OCI-LY7 (cell line): ENCODE measurements at places on chromosomes 11 and 22.
A peak's percentile ranks its signal among the peaks of the same experiment; 100 is the strongest.

DNA sequence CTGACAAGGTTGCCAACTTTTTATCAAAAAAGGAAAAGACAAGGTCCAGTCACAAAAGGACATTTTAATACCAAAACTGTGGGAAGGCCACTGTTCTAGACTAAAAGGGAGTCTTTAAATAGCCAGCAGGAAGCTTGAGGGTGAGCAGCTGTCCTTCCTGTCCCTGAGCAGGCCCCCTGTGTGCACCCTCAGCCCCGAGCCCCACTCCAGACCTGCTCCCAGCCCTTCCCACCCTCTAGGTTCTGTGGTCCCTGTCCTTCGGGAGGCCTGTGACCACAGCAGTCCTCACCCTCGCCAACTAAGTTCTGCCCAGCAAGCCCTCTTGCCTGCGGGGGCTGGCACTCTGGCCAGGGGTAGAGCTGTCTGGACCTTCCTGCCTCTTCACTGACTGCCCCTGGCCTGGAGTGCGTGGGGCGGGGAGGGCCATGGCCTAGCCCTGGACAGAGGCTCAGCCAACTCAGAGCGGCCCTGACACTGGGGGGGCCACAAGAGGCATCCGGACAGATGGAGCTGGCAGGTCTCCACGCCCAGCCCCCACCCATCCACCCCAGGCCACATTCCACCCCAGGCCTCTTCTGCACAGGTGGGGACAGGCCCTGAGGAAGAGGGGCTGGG lies 1.6 kb upstream of the PLXNB2 start:
- no peak for DNase-seq

- no peak for DNase-seq
These were observed 121.6 kb downstream of the BUD13 start for GRCh38 chr11:116651098-116651736.

GRCh38 chr22:43078522-43078921 lies 10.7 kb downstream of the TTLL1 start:
- no peak for DNase-seq

DNA sequence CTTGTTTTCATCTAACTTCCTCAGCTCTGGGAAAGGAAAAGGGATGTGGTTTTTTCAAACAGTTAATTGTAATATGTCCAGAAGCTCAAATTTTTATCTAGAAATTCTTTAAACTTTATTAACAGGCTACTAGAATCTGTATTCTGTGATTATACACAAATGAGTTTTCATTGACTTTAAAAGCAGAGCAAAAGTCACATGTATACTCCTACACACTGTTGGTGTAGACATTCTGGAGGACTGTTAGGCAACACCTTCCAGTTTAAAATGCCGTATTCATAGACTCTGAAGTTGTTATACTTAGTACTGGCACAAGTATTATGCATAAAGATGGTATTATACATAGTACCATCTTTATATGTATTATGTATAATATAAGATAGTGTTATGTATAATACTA lies 64.9 kb downstream of the SPECC1L start:
- no peak for DNase-seq

GRCh38 chr22:19756288-19757128 lies 4.1 kb upstream of the TBX1 start:
- peak; percentile 68 for DNase-seq

GRCh38 chr22:19109198-19110063 lies 12.8 kb downstream of the DGCR2 start:
- DNase-seq: peak; percentile 75

- no peak for DNase-seq
These were observed 8.8 kb downstream of the CASTOR1 start for GRCh38 chr22:30280505-30280904.

GRCh38 chr11:125284245-125284850 lies 119.8 kb downstream of the PKNOX2 start:
- DNase-seq: no peak

DNA sequence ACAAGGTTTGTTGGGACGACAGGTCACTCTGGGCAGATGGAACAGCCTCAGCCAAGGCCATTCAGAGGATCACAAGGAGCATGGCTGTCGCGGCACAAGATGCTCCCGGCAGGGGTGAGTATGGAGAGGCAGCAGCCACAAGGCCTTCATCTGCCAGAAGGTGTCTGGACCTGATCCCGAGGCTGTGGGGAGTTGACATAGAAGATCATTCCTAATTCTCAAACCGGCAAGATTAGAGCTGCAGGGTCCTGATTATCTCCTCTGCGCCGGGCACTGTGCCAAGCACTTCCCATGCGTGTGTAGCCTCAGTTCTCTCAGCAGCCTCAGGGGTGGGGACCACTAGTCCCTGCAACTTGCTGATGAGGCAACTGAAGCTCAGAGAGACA lies 32.3 kb upstream of the RFPL3 start:
- DNase-seq: no peak

- no peak for DNase-seq
These were observed 435.5 kb downstream of the TBC1D22A start for GRCh38 chr22:47197773-47198500.

GRCh38 chr11:46362156-46363030 lies 15.1 kb downstream of the DGKZ start:
- DNase-seq: peak; percentile 31

DNA sequence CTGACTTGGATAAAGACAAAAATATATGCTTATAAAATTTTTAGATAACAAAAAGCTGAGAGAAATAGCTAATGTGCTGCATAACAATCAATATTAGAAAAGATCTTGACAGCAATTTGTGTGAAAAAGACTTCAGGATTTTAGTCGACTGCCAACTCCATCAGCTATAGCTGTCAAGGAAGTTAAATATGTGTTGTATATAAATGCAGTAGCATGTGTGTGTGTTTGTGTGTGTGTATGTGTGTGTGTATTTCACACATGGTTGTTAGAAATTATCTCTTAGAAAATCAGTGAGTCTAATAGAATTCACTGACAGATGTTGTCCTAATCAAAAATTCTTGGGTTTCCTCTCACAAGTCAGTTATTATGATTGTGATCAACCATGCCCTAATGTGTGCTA lies 171.2 kb downstream of the CASP12 start:
- DNase-seq: no peak

DNA sequence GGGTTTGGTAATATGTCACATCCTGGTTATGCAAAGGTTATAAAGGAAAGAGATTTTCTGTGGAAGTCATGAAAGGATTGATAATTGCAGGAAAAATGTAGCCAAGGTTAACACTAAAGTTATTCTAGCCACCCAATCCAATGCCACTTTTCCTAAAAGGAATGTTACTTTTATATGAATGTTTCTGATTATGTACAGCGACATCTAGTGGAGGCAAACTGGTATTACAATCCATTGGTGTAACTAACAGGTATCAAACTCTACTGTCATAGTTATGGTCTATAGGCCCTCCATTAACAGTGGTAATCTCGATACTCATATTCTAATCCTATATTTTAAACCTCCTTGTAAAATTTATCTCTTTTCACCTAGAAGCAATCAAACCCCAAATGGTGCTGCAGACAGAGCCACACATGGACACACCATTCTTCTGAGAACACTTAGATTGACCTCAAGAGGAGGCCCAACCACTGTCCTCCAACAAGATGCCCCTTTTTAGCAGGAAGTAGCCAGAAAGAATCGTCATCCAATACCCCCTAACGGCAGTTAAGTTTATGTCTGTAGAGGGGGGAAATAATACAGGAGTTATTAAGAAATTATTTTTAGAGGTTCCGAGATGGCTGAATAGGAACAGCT lies 74.9 kb upstream of the RAG2 start:
- peak; percentile 47 for DNase-seq

DNA sequence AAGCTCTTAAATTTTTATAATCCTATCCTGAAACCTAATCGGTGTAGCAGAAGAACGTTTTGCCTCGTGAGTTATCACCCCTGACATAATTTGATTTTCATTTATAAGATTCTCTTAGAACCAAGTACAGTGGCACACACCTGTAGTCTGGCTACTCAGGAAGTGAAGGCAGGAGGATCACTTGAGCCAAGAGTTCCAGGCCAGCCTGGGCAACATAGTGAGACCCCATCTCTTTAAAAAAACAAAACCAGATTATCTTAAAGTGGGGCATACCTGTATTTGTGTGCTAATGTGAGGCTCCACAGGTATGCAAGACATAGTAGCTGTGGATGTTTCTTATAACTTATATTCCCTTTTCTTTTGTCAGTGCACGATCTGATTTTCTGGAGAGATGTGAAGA lies 19.0 kb downstream of the ZFTA start:
- DNase-seq: no peak

DNA sequence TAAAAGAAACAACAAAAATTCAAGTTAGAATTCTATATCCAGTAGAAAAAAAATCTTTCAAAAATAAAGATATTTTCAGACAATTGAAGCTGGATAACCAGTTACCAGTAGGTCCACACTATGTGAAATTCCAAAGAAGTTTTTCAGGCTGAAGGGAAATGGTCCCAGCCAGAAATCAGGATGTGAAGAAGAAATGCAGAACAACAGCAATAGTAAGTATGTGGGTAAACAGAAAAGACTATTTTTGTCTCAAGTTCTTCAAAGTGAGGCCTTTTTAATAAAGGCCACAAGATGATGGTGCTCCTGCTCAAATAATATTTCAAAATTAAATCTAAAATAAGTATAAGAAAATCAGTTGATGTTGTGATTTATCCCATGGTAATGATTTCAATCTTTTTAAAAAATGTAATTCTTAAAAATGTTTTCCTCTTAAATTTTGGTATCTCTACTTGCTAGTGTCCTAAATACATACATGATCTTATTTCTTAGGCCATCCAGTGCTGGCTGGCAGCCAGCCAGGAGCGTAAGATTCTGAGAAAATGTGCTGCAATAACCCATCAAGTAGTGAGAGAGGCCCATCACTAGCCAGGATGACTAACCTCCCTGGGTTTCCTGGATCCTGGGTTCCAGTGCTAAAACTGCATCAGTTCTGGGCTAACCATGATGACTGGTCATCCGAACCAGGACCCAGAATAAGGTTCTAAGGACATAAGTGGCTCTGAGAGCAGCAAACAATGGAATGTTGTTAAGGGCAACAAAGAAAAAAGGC lies 15.6 kb upstream of the UCP3 start:
- DNase-seq: no peak

- DNase-seq: peak; percentile 96
These were observed 79.9 kb upstream of the VPREB1 start for GRCh38 chr22:22164541-22165272.

- no peak for DNase-seq
These were observed 36.7 kb downstream of the ACO2 start for GRCh38 chr22:41505511-41506220.

DNA sequence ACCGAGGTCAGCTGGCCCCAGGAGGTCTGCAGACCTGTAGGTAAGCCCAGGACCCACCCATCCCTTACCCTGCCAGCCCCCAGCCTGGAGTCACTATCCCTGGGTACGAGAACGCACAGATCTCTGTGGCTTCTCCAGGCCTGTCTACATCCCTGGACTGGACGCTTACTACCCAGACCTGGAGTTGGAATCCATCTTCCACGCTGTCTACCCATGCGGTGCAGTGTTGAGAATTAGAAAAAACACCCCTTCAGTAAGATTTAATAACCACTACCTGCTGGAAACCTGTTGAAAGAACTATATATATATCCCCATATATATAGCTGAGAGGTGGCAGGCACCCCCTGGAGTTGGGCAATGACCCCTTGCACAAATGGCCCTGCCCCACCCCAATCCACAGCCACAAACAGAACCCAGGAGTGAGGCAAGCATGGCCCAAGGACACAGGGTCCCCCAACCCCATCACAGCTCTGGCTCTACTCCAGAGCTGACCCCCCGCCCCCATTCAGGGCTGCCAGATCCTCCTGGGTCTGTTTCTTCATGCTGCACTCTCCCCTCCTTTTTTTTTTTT lies 17.7 kb upstream of the RGL4 start:
- no peak for DNase-seq

DNA sequence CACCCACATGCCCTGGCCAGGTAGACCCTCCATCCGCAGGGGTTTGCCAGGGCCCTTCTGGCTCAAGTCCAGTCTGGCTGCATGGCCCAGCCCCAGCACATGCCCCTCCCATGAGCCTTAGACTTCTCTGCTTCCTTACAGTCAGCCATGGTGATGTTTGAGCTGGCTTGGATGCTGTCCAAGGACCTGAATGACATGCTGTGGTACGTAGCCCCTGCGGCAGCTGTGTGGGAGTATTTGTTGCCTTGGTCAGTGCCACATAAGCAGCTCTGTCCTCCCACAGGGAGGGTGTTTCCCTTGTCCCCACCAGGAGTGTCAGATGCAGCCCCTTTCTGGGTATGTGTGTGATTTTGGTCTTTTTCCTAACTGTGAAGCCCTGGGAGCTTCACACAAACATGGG lies 17.5 kb downstream of the CDC45 start:
- no peak for DNase-seq

- no peak for DNase-seq
These were observed 40.9 kb downstream of the C11orf96 start for GRCh38 chr11:43983221-43983810.

- DNase-seq: peak; percentile 20
These were observed 58.8 kb upstream of the SYN3 start for GRCh38 chr22:33116841-33117547.
